ENCODE measurements at places on chromosomes 11 and 22. TPM values are rescaled to one million over a fixed set of nuclear protein-coding genes. Genes with fewer than 3 reads are reported as not detected.

GRCh38 chr11:130299978-130300377 lies 14.7 kb downstream of the ZBTB44 start:
- DNase-seq, result no peak

- no peak for DNase-seq
Observed at GRCh38 chr11:107017433-107018218, 650 bp downstream of the GUCY1A2 start.

GRCh38 chr11:78564490-78565467 lies 9.9 kb downstream of the NARS2 start:
- peak; percentile 76 for DNase-seq

GRCh38 chr22:33299245-33299956 lies 241.2 kb upstream of the SYN3 start:
- DNase-seq, result no peak

GRCh38 chr22:21047035-21047661 lies 1.4 kb downstream of the LRRC74B start:
- DNase-seq, result no peak

GRCh38 chr22:22771696-22772377 lies 115.8 kb upstream of the IGLL5 start:
- no peak for DNase-seq

GRCh38 chr11:17542249-17542648 lies 2.0 kb downstream of the USH1C start:
- DNase-seq, result no peak

GRCh38 chr22:42719656-42720262 lies 911 bp downstream of the A4GALT start:
- no peak for DNase-seq

The CAVIN3 gene
- 241 TPM for polyA plus RNA-seq

DNA sequence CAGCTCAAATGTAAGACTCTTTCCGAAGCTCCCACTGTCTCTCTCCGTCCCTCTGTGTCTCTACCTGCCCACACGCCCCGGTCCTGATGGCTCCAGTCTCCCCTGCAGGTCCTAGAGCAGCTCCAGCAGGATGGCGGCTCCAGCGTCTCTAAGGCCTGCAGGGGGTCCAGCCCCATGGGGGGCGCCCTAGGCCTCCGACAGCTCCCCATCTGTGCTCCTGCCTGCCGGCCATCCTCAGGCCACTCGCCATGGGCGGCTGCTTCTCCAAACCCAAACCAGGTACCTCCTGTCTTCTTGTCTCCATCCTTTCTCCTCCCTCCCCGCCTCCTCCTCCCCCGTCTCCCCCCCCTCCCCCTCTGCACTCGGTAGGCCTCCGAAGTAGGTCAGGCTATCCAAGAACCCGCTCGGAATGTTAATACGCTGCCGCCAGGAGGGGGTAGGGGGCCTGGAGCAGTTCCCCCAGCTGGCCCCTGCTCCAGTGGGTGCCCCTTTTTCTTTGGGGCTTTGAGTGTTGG lies 699 bp downstream of the AIFM3 start:
- DNase-seq, result no peak

- DNase-seq, result peak; percentile 46
Observed at GRCh38 chr22:23856721-23857605, 712 bp upstream of the SLC2A11 start.

GRCh38 chr11:110076371-110076965 lies 16.7 kb upstream of the ZC3H12C start:
- no peak for DNase-seq

- DNase-seq, result no peak
Observed at GRCh38 chr11:83448686-83449085, 162.5 kb upstream of the CCDC90B start.

The EFCAB6 gene
- polyA plus RNA-seq, result 0.44 TPM

DNA sequence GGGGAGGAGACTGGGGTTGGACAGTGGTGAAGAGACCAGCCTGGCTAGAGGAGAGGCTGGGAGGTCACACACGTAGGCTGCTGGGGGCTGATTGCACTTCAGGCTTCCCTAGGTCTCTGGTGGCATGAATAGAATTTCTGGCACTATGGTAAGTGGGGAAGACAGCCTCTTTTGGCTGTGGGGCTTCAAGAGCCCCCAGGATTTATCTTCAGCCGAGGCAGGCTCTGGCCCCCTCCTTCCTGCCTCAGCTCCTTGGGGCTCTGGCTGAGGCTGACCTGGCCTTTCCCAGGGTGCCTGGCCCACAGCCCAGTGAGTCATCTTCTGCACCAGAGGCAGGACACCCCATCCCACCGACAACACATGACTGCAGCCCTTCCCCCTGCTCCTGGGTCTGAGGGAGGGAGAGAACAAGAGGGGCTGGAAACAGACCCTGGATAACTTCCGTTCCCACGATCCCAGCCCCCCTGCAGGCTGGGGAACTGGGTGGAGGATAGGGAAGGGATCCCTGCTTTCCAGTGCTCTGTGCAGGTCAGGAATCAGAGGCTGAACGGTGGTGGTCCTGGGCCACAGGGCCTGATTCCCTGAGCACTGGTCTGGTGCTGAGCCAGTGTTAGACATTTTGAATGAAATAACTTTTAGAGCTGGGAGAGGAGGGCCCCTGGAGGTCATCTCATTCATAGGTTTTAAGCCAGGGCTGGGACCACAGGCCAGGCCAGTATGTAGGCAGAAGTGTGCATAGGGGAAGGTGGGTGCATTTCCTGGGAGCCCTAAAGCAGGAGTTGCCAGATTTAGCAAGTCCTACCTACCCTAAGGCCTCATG lies 26.5 kb downstream of the ARHGEF17 start:
- DNase-seq, result peak; percentile 91

- no peak for DNase-seq
Observed at GRCh38 chr22:33570110-33570509, 350.2 kb downstream of the LARGE1 start.

DNA sequence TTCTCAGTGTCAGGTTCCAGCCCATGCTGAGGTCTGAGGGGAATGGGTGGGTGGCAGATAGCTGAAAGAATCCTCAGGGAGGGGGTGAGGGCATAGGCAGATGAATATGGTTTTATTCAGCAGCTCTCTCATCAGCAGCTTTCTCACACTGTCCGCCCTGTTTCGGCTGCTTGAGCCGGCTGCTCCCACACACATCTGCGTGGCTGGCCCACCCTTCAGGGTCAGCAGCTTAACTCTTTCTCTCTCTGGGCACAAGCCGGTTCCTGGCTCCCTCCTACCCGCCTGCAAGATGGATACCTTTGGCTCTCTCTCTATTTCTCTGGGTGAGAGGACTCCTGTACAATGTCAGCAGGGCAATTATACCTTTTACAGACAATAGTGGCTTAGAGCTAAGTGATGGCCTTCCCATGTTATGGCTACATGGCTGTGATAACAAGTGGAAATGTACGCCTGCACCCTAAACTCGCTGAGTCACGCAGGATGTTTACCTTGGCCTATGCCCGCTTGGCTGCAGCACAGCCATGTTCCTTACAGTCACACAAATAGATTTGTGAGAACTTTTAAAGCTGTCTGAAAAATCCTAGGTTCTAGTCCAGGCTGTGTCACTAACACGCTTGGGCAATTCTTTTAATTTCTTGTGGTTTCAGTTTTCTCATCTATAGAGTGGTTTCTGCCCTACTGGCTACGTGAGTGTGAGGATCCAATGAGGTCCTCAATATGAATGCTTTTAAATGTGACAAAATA lies 4.1 kb downstream of the MMP20 start:
- DNase-seq, result peak; percentile 88

DNA sequence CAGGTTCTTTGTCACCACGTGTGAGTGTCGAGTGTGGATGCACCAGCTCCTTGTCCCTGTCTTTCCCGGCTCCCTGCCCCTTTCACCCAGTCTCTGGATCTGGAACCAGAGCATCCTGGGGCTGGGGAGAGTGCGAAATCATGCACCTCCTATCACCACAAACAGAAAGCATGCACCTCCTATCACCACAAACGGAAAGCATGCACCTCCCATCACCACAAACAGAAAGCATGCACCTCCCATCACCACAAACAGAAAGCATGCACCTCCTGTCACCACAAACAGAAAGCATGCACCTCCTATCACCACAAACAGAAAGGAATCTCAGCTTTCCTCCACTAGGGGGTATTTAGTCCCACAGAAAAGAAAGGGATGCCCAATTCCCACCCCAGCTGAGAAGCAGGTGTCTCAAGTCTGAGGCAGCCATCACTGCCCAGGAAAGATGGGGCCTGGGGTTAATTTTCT lies 5.9 kb upstream of the GLB1L3 start:
- no peak for DNase-seq

The C11orf21 gene
- not detected for polyA plus RNA-seq

- no peak for DNase-seq
Observed at GRCh38 chr11:1027483-1028290, 8.8 kb downstream of the MUC6 start.

- no peak for DNase-seq
Observed at GRCh38 chr22:36830601-36831000, 13.8 kb upstream of the PVALB start.

The SMIM35 gene
- polyA plus RNA-seq, result not detected

DNA sequence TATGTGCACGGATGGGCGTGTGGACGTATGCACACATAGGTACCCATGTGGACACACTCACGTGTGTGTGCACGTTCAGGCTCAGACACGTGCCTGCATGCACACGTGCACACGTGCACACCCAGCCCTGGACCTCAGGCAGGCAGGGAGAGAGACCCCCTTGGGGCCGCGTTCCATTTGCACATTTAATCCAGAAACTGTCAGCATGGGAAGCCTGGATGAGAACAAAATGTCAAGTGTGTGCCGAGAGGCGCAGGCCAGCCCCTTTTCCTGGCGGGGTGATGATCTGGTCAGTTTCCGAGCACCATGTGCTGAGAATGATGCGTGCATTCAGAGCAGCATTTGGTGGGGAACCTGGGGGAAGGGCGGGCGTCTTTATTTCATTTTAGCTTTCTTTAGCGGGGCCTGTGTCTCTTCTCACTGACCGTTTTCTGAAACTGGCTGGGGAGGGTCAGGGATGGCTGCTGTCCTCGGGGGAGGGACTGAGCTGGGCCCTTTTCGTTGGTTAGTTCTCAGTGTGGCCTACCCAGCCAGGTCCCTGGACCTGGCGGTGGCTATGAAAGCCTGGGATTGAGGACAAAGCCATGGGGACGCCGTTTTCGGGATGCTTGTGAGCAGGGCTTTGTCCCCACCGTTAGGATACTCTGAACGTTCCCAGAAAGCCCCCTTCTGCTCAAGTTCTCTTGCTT lies 96.3 kb downstream of the KCNQ1 start:
- DNase-seq, result no peak

GRCh38 chr11:69569306-69570200 lies 71.4 kb upstream of the CCND1 start:
- DNase-seq, result no peak

- no peak for DNase-seq
Observed at GRCh38 chr11:116202922-116203321, 569.9 kb downstream of the BUD13 start.

DNA sequence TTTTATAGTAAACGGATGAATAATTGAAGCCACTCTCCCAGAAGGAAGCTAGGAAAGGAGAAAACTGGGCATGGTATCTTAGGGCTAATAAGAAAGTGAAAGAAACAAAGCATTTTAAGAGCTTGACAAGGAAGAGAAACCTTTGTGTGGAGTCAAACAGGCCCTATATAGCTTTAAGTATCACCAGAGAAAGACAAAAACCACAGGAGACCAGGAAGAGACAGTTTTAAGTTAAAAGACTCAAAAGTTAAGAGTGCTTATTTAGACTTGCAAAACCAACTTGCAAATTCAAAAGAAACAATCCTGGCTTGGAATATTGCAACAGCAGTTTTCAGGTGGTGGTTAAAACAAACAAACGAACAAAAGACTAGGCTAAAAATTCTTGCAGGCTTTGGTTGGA lies 3.4 kb downstream of the PAK1 start:
- no peak for DNase-seq

DNA sequence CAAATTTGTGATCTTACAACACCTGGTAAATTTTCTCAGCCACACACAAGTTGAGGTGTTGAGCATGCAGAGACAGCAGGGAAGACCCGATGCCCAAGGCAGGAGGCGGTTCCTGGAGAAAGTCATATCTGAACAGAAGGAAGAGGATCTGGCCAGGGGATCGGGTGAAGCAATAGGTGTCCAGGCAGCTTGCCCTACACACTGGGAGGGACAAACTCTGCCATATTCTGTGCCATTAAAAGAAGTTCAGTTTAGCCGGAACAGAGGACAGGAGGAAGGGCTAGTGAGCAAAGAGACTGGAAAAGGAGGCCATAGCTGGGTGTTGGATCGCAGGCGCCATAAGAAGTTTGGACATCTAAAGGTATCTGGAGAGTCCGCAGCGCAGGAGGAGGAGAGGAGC lies 76.5 kb downstream of the TMPRSS5 start:
- no peak for DNase-seq

DNA sequence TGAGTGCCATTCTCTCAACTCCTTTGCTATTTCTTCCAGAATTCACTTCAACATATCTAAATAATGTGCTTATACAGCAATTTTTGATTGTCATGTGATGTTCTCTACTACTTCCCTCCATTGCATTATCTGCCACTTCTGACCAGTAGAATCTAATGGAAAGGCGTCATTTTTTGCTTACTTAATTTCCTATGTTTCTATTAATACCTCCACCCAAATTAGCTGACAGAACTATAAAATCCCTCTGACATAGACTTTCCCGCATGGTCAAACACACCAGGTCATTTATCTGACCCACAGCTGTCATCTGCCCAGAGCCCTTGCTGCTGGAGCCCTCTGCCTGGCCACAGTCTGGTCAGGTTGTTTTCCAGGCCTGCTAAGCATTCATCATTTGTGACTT lies 258.6 kb upstream of the NARS2 start:
- no peak for DNase-seq

- DNase-seq, result no peak
Observed at GRCh38 chr11:76665921-76666351, 4.6 kb downstream of the LRRC32 start.

The FJX1 gene
- 11.2 TPM for polyA plus RNA-seq

All from IMR-90 (cell line).